Choroid plexus epithelial cell (primary cell): ENCODE measurements at places on chromosomes 1 and 21.

DNA sequence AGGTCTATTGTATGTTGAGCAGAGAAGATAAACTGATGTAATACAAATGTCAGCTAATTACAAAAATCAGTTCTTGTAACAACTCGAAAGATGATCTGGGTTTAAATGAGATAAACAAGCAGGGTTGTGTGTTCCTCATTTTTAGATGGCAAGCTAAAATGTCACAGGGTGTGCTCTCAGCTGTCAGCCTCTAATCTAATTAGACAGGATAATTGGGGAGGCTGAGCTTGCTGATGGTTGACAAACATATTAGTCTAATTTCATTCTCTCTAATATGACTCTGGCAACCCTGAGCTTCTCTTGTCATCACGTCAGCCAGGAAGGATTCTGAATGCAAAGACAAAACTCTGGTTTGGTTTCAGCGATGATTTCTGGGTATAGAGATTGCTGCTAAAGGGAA lies 335.3 kb upstream of the KAZN start:
- no peak for DNase-seq

DNA sequence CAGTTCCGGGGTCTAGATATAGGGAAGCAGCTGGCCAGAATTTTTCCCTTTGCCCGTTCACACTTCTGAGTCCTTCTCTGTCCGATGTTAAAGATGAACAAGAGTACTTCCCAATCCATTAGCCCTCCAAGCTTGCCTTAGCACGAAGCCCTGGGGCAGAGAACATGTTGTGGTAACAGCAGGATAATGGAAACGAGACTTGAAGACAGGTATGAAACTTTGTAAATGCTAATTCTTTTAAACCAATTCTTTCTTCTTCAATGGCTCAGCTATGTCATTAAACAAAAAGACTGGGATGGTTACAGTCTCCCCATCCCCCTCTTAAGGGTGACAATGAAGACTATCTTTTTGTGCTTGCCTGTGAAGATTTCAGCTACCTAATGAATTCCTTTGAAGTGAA lies 218.5 kb downstream of the PLA2G4A start:
- no peak for DNase-seq

DNA sequence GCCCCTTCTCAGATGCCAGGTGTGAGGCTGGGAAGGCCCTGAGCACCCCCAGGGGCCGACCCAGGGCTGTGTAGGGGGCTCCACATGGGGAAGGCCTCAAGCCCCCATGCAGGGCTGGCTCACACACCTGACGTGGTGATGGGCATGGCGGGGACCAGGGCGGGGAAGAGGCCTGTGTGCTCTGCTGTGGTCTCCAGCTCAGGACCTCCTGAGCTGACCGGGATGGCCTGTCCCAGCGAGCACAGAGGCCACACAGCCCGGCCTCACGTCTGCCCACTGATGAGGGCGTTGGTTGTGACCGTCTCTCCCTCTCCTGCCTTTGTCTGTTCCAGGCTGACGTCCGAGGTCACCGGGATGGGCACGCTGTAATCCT lies 40.2 kb upstream of the COL6A1 start:
- no peak for DNase-seq

GRCh38 chr1:116166011-116166571 lies 54.9 kb downstream of the MAB21L3 start:
- no peak for DNase-seq

- DNase-seq, result no peak
Measured at GRCh38 chr21:34740198-34740597, 71.4 kb downstream of the CLIC6 start.

DNA sequence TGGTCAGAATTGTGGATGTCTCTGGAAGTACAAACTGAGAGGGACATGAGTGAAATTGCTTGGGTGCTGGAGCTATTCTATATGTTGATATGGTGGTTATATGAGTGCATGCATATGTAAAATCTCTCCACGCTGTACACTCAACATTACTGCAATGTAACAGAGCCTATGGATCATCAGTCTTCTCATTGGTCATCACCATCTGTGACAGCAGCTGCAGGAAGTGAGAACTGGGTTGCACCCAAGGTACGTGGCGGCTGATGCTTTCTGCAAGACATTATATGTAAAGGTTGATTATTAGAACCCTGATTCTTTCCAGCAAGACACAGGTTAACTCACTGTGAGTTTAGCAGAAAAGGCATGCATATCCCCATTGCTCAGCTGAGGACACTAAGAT lies 387.1 kb downstream of the OMA1 start:
- no peak for DNase-seq

DNA sequence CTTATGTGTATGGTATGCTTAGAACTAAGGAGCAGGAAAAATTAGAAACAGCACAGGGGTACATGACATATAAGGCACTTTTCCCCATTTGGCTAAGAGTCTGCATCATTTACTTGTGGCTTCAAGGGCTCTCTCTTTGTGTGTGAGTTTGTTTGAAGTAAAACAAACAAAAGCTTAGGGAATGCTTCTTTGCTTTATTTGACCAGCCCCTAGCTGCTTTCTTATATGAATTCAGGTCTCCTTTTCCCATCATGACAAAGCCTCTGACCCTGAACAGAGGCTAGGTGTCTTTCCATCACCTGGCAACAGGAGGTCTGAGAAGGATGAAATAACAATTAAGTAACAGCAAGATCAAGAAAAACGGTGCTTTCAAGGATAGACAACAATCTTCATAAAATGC lies 643.8 kb upstream of the ADGRL2 start:
- DNase-seq, result no peak

GRCh38 chr21:32348604-32349332 lies 44.0 kb downstream of the URB1 start:
- DNase-seq, result no peak

- no peak for DNase-seq
Measured at GRCh38 chr1:115092175-115092574, 2.9 kb upstream of the TSPAN2 start.

DNA sequence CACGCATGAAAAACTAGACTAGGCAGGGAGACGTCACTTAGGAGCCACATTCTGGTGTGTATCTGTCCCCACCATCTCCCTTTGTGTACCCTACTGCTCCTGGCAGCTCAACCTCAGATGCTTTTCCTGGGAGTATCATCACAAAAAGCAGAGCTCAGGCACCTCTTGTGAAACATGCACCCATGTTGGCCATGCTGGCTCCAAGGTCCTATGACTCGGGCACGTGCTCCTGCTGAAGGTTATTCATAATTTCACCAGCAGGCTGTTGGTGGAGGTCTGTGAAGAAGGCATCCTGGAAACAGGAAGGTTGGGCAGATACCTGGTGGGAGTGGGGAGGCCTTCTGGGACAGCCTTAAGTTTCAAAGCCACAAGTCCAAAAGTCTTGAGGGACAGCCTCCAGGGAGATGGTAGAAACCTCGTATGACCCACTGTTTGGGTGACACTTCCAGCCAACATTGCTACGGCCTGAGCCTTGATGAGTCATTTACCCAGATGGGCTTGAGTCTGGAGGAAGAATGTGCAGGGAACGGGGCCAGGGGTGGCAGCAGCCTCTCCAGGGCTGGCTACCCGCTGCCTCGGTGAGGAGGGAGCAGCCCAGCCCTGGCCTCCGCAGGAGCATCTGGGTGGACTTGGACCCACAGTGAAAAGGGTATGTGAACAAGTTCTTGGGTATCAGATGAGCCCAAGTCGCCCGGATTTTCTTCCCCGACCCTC lies 75.8 kb downstream of the PGBD5 start:
- no peak for DNase-seq

- peak; percentile 13 for DNase-seq
Measured at GRCh38 chr1:171965777-171966176, 124.5 kb downstream of the DNM3 start.

GRCh38 chr1:204383163-204383904 lies 23.6 kb upstream of the PLEKHA6 start:
- no peak for DNase-seq

DNA sequence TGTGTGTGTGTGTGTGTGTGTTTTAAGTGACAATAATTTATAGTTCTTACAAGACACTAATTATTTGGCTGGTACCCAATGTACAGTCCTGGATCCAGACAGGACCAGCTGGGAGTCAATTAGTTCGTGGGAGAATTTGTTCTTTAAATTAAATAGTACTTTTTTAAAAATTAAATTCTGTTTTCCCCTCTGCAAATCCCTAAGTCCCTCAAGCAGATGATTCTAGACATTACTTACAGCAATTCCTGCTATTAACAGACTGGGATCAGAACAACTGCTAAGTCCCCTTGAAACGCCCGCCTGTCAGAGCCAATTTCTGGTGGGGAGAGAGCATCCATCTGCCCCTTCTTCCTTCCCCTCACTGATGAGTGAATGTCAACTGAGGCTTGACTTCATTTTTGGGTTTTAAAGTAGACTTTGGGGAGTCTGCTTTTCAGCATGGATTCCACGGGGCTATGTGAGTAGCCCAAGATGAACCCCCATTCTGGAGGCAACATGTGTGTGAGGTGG lies 83.9 kb downstream of the SMYD2 start:
- no peak for DNase-seq

- DNase-seq, result no peak
Measured at GRCh38 chr1:47572731-47573430, 135.0 kb downstream of the FOXD2 start.

- DNase-seq, result no peak
Measured at GRCh38 chr1:53280496-53280895, 42.2 kb upstream of the MAGOH start.

- DNase-seq, result no peak
Measured at GRCh38 chr1:233904633-233905415, at the start of gene SLC35F3. TSS of gene SLC35F3 (plus strand) at chr1:233904676.

DNA sequence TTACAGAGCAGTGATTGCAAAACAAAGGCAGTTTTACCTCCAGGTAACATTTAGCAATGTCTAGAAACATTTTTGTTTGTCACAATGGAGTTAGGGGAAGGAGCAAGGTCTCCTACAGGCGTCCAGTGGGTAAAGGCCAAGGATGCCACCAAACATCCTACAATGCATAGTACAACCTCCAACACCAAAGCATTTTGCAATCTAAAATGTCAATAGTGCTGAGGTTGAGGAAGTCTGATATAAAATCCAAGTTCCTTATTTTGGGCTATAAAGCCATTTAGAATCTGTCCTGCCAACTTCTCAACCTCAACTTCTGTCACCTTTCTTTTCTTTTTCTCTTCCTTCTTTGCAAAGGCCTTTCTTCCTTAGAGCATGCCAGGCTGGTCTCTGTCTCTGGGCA lies 111.2 kb downstream of the FASLG start:
- DNase-seq, result no peak
